ENCODE measurements at places on chromosomes 7 and 10. TPM values are rescaled to one million over a fixed set of nuclear protein-coding genes. Genes with fewer than 3 reads are reported as not detected.

- no peaks in the 10 kb centered on the region for H3K36me3 ChIP-seq
- H3K27ac ChIP-seq = peak overlapping the region; percentile 3
- H3K27me3 ChIP-seq = peaks cover 30% of the 10 kb centered on the region
- H3K4me3 ChIP-seq = no peak overlapping the region
These were observed 16.9 kb upstream of the LAMB4 start for GRCh38 chr7:108147031-108147563.

- H3K4me1 ChIP-seq = no peaks in the 10 kb centered on the region
- no peak overlapping the region for H3K4me3 ChIP-seq
- H3K36me3 ChIP-seq = no peaks in the 10 kb centered on the region
- H3K27ac ChIP-seq = no peak overlapping the region
- no peak for DNase-seq
- H3K27me3 ChIP-seq = peaks cover 8% of the 10 kb centered on the region
These were observed 23.6 kb upstream of the PFKP start for GRCh38 chr10:3043512-3044368.

DNA sequence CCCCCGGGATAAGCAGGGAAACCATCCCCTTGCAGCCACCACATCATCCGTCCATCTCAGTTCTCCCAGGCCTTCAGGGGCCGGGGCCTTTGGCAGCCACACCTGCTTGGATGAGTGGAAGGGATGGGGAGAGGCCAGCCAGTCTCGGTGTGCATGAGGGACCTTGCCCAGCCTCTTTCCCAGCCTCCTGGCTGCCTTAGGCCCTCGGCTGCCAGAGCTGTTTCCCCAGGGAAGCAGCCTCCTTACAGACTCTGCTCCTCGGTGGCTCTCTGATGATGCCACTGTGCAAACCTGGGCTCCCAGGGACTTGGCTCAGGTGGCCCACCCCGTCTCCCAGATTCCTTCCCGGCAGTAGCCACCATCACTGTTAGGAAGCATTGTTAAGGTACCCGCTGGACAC is 14.7 kb downstream of the FGF8 start:
- H3K4me3 ChIP-seq = no peak overlapping the region
- no peak for DNase-seq
- no peak overlapping the region for H3K27ac ChIP-seq
- no peaks in the 10 kb centered on the region for H3K36me3 ChIP-seq
- H3K4me1 ChIP-seq = no peaks in the 10 kb centered on the region

- peaks cover 60% of the 10 kb centered on the region for H3K4me1 ChIP-seq
- no peak for DNase-seq
- peaks cover 80% of the 10 kb centered on the region for H3K36me3 ChIP-seq
- peak overlapping the region; percentile 34 for H3K4me3 ChIP-seq
- H3K27me3 ChIP-seq = no peaks in the 10 kb centered on the region
These were observed 66.6 kb downstream of the PRKCQ start for GRCh38 chr10:6513476-6513875.

GRCh38 chr10:63657761-63658160 is 136.6 kb downstream of the REEP3 start:
- H3K27me3 ChIP-seq = peaks cover 2% of the 10 kb centered on the region
- H3K36me3 ChIP-seq = no peaks in the 10 kb centered on the region
- H3K4me3 ChIP-seq = no peak overlapping the region
- H3K4me1 ChIP-seq = no peaks in the 10 kb centered on the region

DNA sequence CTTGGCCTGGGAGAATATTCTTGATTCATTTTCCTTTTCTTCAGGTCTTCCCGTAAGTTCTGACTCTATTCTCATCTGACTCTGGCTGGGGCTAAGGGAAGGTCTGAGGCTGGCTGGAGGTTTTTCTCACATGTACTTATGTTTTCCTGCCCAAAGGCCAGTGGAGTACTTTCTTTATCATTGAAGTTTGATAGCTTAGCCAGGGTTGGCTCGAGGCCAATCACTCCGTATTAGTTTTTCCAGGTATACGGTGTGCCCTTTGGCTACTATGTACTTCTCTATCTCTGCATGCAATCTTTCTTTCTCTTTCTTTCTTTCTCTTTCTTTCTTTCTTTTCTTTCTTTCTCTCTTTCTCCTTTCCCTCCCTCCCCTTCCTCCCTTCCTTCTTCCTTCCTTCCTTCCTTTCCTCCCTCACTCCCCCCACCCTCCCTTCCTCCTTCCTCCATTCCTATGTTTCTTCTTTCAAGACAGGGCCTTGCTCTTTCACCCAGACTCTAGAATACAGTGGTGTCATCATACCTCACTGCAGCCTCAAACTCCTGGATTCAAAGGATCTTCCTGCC is 26.8 kb upstream of the VKORC1L1 start:
- no peak for DNase-seq
- H3K36me3 ChIP-seq = no peaks in the 10 kb centered on the region
- peaks cover 2% of the 10 kb centered on the region for H3K27me3 ChIP-seq
- no peaks in the 10 kb centered on the region for H3K4me1 ChIP-seq
- H3K27ac ChIP-seq = no peak overlapping the region

DNA sequence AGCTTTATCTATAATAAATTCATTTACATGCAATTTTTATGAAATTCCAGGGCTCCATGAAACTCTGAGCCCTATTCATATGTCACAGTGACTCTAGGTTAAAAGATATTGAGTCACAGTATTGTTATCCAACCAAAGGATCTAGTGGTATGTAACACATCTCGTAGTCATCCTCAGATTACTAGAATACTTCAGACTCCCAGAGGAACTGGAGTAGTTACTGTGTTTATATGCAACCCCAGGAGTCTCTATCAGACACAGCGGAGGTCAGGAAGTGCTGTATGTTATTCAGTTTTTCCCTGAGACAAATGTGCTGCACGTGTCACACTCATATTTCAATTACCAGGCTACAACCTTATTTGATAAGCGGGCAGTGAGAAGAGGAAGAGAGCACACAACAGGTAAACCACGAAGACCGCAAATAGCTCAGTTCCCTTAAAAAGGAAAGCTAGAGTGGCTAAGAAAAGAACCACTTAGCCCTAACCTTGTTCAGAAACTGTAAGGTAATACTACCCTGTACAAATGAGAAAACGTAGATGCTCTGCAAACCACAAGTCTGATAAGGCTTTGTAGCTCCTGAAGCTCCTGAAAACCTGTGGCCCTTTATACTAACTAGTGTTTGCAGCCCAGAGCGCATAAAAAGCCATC is 114.0 kb upstream of the CNTNAP2 start:
- DNase-seq = no peak
- H3K4me3 ChIP-seq = no peak overlapping the region
- peaks cover 2% of the 10 kb centered on the region for H3K4me1 ChIP-seq
- H3K36me3 ChIP-seq = no peaks in the 10 kb centered on the region

- H3K4me3 ChIP-seq = no peak overlapping the region
- H3K4me1 ChIP-seq = no peaks in the 10 kb centered on the region
- H3K36me3 ChIP-seq = no peaks in the 10 kb centered on the region
- no peak overlapping the region for H3K27ac ChIP-seq
- peaks cover under 1% of the 10 kb centered on the region for H3K27me3 ChIP-seq
These were observed 8.3 kb downstream of the CXCL12 start for GRCh38 chr10:44376472-44377099.

DNA sequence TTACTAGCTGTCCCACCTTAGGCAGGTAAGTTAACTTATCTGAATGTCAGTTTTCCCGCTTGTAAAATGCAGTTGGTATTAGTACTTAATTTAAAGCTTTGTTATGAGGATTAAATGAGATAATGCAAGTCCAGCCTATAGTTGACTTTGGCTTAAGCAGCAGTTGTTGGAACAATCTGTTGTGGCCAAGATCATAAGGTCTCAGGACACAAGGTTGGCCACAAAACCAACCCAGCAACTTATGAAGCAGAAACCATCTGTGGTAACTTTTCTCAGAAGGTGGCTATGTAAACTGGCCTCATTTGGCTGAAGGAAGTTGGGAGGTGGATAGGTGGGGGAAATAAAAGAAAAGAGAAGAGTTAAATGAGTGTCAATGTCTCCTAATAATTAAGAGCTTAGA is 29.4 kb downstream of the ENTPD1 start:
- H3K27me3 ChIP-seq = peaks cover 11% of the 10 kb centered on the region
- no peak overlapping the region for H3K4me3 ChIP-seq
- H3K36me3 ChIP-seq = peaks cover 16% of the 10 kb centered on the region
- H3K4me1 ChIP-seq = peaks cover 57% of the 10 kb centered on the region

GRCh38 chr10:79336276-79336675 is 11.0 kb upstream of the PPIF start:
- H3K27ac ChIP-seq = no peak overlapping the region
- peaks cover 33% of the 10 kb centered on the region for H3K4me1 ChIP-seq
- peaks cover 2% of the 10 kb centered on the region for H3K36me3 ChIP-seq
- H3K4me3 ChIP-seq = no peak overlapping the region

DNA sequence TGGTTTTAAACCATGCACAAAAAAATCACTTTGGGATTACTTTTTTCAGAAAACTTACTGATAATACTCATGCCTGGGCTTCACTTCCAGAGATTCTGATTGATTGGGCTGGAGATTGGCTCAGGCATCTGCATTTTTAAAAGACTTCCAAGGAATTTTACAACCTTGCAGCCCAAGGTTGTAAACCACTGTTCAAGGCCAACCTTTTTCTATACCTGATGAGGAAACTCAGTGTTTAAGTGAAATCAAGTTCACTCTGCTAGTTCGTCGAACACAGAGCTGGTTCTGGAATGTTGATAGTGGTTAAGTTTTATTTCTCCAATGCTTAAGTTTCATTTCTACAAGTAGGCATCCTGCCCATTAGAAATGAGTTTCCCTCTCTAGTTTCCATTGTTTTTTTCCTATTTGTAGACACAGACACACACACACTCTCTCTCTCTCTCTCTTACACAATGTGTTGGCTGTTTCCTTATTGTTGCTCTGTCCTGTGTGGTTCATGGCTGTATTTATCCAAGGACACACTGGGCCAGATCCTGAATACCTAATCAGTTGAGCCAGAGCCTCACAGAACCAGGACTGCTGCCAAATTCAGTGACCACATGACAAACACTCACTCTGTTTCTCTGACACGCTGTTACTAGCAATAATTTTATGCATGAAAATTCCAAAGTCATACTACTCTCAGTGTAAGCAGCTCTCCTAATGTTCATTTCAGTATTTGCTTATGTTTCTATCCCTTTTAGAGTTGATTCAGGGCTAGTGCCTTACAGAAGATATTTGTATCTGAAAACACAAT is 3.7 kb upstream of the IFIT1B start:
- H3K27ac ChIP-seq = no peak overlapping the region
- no peak overlapping the region for H3K4me3 ChIP-seq
- H3K36me3 ChIP-seq = no peaks in the 10 kb centered on the region
- H3K4me1 ChIP-seq = peaks cover 3% of the 10 kb centered on the region
- DNase-seq = no peak

- no peaks in the 10 kb centered on the region for H3K27me3 ChIP-seq
- H3K4me1 ChIP-seq = no peaks in the 10 kb centered on the region
- no peaks in the 10 kb centered on the region for H3K36me3 ChIP-seq
- DNase-seq = no peak
- H3K27ac ChIP-seq = no peak overlapping the region
These were observed 59.7 kb downstream of the TFAM start for GRCh38 chr10:58444876-58445275.

DNA sequence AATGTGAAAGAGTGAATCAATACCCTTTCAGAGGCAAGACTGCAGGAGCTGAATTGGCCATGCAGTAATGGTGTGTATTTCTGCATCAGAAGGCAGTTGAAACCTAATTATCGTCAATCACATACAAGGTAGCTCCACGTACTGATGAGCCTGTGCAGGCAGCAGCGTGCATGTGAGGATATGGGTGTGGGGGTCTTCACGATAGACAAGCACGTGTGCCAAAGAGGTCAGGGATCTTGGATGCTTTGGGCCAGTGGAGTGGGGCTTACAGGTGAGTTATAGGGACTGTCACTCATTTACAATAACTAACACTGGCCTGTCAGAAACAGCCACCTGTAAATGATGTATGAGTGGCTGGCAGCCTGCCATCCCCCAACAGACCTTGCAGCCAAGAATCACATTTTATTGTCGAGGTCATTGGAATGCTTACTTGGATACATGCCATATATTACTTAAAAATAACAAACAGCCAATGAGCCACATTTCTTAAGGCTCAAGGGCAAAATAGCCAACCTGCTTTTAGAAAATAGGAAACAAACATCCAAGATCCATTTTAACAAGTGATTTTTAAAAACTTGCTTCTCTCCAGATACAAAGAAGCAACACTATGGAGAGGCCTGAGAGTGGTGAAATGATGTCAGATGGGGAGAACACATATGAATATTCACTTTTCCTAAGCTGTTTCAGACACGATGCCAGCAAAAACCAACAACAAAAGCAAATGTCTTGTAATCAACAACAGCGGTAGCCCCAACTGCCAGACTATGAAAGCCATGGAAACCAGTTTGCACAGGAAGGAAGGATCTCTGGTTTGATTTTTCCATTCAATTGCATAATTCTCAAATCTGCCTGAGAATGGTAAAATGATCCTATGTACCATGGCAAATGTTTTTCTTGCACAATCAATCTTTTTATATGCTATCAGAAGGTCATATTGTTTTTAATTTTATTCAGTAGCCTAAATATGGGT is 210.7 kb downstream of the SKAP2 start:
- no peak overlapping the region for H3K27ac ChIP-seq
- no peaks in the 10 kb centered on the region for H3K36me3 ChIP-seq
- no peaks in the 10 kb centered on the region for H3K4me1 ChIP-seq
- no peak overlapping the region for H3K4me3 ChIP-seq

DNA sequence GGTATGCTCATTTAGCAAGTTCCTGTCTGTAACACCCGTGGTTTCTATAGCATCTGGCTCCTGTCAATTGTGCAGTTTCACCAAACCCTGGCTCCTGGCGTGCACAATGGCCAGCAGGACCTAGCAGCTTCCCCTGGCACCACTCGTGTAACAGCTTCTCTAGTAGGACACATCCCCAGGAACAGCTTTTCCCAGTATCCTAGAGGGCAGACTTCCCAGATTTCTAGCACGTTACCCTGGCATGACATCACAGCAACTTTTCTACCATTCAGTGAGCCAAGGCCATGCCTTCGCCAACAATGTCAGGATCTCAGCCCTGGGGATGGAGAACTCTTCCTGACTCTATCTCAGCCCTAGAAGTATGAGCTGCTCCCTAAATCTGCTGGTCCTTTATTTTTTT is 6.5 kb downstream of the YME1L1 start:
- no peak overlapping the region for H3K27ac ChIP-seq
- DNase-seq = no peak
- H3K27me3 ChIP-seq = no peaks in the 10 kb centered on the region

- no peak overlapping the region for H3K27ac ChIP-seq
- no peaks in the 10 kb centered on the region for H3K27me3 ChIP-seq
- DNase-seq = no peak
- H3K4me3 ChIP-seq = no peak overlapping the region
- peaks cover 14% of the 10 kb centered on the region for H3K36me3 ChIP-seq
- H3K4me1 ChIP-seq = peaks cover 31% of the 10 kb centered on the region
These were observed 70.3 kb upstream of the MXI1 start for GRCh38 chr10:110137142-110137545.

GRCh38 chr7:145692237-145692950 is 424.2 kb upstream of the CNTNAP2 start:
- no peak overlapping the region for H3K27ac ChIP-seq
- H3K36me3 ChIP-seq = no peaks in the 10 kb centered on the region
- H3K4me1 ChIP-seq = no peaks in the 10 kb centered on the region
- H3K27me3 ChIP-seq = no peaks in the 10 kb centered on the region
- no peak for DNase-seq
- H3K4me3 ChIP-seq = no peak overlapping the region

Gene LOXL4
- not detected for total RNA-seq

Gene CFAP43
- total RNA-seq = not detected

Gene TMEM168
- total RNA-seq = 16.3 TPM

Gene VAX1
- total RNA-seq = not detected

Gene TDRD1
- total RNA-seq = 0.11 TPM

Gene NYAP1
- total RNA-seq = 0.27 TPM
